ENCODE measurements at places on chromosomes 7 and 10.

DNA sequence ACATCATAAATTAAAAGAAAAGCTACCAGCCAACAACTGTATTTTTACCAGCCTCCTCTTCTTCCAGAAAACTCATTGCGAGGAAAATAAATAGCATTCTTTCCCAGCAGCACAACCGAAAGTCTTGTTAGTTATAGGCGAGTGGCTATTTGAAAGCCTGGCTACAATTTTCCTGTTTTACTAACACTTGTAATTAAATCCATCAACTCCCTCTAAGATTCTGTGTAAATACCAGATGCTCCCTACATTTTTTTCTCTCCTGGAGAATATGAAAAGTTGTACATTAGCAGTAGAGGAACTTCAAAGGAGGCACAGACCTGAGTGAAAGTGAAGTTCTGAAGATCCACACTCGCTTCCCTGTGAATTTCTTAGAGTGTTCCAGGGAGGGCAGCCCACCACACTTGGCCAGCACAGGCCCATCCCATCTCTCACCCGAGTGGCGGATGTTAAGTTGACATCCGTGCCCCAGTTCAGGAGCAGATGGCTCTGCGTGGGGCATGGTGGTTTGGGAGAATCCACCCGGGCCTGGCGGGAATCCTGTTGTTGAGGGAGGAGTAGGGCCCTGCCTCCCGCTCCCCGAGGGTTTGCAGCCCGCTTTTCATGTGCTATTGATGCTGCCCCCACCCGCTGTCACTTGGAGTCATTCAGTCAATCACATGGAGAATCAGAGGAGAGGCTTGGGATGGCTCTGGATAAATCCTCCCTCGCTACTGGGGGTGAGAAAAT is 451.0 kb upstream of the GALNT17 start:
- no peak for DNase-seq

GRCh38 chr7:155109121-155109520 is 39.0 kb downstream of the HTR5A start:
- no peak for DNase-seq

DNA sequence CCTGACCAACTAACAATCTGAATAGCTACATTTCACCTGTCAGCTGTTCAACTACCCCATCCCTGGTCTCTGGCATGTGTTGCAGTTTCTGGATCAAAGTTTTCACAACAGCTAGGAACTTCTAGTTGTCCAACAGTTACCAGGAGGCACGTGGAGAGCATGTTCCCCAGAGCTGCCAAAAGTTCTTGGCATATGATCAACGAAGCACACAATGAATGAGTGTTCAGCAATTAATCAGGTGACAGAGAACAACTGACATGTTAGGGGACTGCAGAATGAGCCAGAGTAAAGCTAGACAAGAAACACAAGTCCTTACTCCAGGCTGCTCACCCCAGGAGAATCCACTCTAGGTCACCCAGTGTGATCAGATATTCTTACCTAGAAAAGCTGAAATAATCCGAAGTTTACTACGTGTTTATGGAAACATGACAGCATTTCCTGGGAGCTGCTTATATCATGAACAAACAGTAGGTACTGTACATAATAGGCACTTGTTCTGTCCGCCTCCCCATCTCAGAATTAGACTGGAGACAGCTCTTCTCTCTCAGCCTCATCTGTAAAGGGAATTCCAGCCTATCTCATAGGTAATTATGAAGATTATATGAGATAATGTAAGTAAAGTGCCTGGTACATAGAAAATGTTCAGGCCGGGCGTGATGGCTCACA is 50.6 kb downstream of the ZNF438 start:
- no peak for DNase-seq

GRCh38 chr7:37782166-37782565 is 66.2 kb upstream of the NME8 start:
- DNase-seq = no peak

DNA sequence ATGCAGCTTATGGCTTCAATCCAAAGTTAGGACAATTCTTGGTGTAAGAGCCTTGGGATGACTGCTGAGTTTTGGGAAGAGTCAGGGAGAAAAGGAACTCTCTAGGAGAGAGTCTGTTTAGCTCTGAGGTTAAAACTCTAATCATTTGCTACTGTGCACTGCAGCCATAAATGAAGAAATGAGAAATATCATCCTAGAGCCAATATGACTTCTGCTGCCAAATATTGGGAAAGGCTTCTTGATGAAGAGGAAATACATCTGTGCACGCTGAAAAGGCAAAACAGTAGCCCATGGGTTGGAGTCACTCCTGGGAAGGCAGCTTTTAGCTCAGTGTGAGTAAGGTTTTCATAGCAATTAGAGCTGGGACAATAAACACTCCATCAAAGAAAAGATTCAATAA is 308.8 kb downstream of the SFMBT2 start:
- DNase-seq = no peak

DNA sequence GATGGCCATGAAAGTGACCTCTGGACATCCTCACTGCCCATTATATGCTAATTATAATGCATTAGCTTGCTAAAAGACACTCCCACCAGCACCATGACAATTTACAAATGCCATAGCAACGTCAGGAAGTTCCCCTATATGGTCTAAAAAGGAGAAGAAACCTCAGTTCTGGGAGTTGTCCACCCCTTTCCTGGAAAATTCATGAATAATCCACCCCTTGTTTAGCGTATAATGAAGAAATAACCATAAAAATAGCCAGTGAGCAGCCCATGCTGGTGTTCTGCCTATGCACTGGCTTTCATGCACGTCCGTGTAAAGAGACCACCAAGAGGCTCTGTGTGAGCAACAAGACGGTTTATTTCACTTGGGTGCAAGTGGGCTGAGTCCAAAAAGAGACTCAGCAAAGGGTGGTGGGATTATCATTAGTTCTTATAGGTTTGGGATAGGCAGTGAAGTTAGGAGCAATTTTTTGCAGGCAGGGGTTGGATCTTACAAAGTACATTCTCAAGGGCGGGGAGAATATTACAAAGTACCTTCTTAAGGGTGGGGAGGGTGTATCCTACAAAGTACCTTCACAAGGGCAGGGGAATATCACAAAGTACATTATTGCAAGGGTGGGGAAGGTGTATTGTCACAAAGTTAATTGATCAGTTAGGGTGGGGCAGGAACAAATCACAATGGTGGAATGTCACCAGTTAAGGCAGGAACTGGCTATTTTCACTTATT is 45.6 kb downstream of the LBX1 start:
- no peak for DNase-seq

- DNase-seq = no peak
Measured at GRCh38 chr7:98855610-98856422, 14.0 kb downstream of the TMEM130 start.

DNA sequence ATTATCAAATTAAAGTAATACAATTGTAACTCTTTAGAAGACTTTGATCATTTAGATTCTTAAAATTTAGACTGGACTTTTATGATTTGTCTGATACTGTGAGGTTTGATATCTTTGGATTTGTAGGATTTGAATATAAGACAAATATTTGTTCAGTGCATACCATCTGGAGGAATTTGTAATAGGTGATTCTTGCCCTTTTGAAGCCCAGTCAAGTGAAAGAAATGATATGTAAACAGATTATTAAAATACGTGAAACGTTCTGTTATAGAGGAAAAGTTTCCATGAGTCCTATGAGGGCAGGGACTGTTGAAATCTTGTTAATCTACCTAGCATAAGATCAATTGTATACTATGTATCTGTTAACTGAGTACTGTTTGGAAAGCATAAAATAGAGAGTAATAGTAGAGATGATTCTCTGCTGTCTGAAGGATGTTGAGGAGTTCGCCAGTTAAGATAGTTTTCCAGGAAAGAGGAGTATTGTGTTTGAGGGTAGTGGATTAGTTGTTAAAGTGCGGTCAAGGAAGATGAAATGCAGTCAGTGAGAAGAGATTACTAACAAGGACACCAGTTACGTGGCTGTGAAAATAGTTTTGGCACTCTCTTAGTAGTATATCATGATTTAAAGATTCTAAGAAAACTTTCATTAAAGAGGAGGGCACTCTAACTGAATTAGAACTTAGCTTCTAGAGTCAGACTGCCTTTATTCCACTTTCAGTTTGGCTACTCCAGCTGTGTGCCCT is 14.4 kb downstream of the PDCD4 start:
- no peak for DNase-seq

DNA sequence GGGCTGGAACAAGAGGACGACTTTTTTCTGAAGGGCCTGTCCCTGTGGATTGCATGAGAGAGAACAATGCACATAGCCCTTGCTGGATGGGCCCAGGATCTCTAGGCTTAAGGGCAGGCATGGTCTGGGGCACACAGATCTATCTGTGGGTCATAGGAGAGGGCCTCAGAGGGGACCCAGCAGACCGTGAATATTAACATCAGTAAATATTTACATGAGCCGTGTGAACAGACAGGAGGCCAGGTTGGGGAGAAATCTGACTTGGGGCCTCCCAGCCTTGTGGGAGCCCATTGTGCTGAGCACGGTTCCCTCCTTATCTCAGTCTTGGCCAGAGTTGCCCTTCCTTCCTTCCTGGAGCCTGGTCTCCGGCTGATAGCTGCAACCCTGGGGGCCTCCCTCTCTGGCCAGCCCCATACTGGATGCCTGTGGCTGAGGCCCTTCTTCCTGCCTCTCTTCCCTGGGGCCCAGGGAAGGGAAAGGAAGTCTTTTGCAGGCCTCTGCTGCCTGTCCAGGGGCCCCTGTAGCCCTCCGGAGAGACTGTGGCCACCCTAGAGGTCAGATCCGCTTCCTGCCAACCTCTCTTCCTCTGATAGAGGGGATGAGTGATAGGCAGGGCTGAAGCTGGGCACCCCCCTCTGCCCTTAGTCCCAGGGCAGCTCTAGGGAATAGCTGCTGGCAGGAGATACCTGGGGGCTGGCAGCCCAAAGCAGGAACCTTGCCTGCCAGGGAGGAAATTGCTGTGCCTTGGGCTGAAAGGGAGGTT is 44.5 kb upstream of the TRIM8 start:
- no peak for DNase-seq

DNA sequence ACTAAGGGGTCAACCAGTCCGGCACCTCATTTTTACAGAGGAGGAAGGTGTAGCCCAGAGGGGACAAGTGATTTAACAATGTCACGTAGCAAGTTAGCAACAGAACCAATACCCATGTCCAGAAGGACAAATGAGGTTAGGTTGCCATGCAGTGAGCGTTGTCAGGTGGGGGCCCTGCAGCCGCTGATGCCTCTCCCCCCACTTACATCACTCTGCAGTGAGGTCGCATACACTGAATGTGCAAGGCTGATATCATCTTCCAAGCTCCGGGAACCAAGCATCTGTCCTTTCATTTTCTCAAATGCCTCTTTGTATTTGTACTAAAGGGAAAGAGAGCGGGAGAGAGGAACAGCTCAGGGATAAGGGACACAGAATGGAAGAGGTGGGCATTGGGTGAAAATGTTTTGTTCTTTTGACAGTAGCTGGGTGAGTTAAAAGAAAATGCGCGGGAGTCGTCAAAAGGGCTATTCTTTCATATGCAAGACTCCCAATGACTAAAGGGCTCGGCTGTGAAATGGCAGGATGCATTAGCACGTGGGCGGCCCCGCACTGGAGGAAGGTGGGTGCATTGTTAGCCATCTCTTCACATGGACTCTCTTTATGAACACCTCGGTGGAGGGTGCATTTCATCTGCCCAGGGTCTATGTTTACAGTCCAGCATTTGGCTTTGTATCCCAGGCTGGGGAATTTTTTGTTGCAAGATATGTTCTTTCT is 49.7 kb downstream of the NRAP start:
- DNase-seq = no peak

- DNase-seq = no peak
Measured at GRCh38 chr7:2151237-2151636, 81.5 kb downstream of the MAD1L1 start.

DNA sequence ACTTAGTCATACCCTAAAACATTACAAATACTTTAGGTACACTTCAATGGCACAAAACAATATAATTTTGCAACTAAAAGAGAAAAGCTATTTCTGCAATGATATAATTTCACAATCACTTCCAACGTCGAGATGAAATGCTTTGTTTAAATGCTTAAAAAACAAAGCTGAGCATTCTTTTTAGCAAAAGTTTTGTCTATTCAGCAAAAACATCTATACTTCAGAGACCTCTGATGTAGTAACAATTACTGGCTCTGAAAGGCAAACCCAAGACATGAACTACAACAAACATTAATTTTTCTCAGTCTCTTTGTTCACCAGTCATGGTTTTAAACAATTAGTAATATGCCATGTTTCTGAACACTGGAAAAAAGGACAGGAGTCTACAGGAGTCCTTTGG is 16.4 kb downstream of the OAT start:
- DNase-seq = no peak

- no peak for DNase-seq
Measured at GRCh38 chr7:55120501-55121198, 101.8 kb downstream of the EGFR start.

GRCh38 chr7:43824963-43825362 is 44.4 kb downstream of the MRPS24 start:
- DNase-seq = no peak

DNA sequence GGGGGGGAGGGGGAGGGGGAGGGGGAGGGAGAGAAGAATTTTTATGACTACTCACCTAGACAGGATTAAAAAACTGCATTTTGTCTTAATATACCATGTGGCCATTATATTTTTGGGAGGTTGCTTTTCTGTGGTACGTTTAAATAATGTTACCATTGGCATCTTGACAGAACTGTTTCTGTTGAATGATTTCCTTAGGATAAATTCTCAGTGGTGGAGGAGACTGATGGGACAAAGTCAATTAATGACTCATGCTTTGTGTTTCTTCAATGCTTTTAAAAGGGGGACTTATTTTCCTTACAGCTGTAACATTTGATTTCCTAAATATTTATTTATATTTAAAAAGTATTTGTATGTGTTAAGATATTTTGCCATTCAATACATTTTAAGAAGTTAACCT is 13.7 kb downstream of the AGR2 start:
- no peak for DNase-seq

DNA sequence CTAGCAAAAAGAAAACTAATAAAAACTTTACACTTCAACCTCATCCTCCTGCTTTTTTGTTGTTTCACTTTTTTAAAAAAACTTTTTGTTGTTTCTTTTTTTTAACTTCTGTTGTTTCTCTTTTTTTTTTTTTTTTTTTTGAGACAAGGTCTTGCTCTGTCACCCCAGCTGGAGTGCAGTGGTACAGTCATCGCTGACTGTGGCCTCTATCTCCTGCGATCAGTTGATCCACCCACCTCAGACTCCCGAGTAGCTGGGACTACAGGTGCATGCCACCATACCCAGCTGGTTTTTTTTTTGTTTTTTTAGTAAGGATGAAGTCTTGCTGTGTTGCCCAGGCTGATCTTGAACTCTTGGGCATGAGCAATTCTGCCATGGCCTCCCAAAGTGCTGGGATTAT is 58.0 kb upstream of the HELLS start:
- no peak for DNase-seq

DNA sequence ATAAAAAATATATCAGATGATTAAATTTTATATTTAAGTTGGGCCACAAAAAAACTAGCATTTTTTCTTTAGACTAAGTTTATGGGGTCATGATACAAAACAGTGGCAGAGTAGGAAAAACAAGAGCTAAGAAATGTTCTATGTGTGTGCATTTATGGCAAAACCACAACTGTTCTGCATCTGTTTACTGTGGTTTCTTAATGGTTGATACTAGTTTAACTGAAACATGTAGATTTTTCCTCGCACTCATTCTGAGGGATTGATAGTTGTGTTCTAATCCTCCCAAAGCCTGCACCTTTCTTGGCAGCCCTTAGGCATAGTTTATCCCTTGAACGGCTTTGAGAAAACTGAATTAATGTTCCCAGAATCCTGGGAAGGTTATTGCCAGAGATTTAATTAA is 66.6 kb upstream of the PHYHIPL start:
- no peak for DNase-seq
